ENCODE measurements at places on chromosomes 1 and 21.

GRCh38 chr1:227845147-227845458 lies 29.6 kb downstream of the PRSS38 start:
- no peak for DNase-seq

DNA sequence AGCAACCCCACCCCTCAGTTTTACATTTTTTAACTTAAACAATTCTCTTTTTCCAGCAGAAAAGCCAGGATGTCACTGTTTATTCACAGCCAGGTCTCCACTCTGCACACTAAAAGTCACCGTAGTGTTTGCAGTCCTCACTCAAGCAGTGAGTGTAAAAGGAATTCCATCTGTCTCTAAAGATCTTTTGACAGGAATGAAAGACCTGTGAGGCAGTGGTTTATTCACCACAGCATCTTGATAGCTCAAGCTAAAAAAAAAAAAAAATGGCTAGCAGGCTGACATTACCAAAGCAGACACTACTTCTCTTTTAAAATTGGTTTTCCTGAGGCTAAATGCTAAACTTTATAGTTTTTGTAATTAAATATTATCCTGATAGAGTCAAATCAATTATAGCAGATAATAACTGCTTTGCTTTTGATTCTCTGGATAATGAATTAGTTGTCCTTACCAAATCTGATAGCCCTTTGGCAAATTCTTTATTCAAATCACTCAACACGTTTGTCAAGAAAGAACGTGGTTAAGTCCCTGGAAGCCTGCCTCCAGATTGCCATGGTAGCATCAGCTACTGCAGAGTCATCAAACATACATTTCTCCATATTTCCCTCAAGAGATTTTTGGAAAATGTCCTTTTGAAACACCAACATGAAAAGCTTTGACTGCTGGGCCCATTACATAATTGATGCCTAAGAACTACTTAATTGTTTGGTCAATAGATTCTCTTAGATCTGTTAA lies 22.2 kb upstream of the SLC5A9 start:
- DNase-seq, result no peak

- DNase-seq, result no peak
These were observed 140.5 kb downstream of the RHOU start for GRCh38 chr1:228875741-228876140.

DNA sequence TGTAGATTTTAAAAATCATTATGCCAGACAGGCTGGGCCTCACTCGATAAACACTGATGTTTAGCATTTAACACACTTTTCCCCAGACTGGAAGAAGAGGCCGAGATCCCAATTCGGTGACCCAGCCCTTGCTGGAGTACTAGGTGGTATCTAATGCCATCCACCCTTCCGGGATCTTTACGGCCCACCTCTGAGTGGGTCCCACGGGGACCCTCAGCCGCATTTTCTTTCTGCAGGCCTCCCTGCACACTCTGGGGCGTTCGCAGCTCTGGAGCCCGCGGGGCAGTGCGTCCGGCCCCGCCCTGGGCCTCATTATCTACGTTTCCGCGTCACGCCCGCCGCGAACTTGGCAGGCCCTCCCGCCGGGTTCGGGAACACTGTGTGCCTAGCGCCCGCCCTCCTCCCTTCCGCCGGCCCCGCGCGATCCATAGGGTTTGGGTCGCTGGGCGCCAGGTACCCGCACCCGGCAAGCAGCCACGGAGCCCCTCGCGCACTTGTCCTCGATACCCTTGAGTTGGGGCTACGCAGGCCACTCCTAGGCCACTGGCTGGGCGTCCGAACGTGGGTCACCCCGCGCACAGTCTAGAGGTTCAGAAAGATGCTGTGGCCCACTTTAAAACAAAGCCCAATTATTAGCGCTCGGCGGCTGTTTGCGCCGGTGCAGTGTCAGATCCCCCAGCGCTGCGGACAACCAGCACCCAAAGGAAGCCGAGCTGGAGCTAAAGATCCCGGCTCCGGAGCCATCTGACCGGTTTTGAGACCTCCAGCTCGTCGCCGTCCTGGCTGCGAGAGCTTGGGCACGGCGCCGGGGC lies 950 bp upstream of the EVA1C start:
- DNase-seq, result peak; percentile 39

- no peak for DNase-seq
These were observed 147.2 kb downstream of the PEX14 start for GRCh38 chr1:10621906-10622305.

GRCh38 chr1:208528578-208529240 lies 284.5 kb upstream of the PLXNA2 start:
- DNase-seq, result no peak

DNA sequence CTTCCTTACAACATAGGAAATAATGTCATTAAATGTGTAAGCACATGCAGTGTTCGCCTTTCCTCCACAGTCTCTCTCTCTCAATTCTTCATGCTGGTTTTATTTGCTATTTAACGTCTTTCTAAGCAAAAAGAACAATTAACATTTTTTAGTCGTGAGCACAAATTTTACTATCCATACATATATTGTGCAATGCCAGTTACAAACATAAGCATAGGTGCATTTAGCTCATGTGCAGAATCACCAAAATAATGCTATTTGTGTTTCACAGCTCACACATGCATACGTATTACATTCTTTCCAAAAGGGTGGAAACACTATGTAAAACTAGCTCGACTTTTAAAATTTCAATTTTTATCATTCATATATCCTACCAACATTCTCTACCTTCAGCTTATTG lies 52.1 kb downstream of the MROH9 start:
- DNase-seq, result no peak

- DNase-seq, result no peak
These were observed 1518.9 kb upstream of the B3GALT2 start for GRCh38 chr1:194705123-194705854.

- no peak for DNase-seq
These were observed 13.7 kb upstream of the RPL5 start for GRCh38 chr1:92817986-92818764.

DNA sequence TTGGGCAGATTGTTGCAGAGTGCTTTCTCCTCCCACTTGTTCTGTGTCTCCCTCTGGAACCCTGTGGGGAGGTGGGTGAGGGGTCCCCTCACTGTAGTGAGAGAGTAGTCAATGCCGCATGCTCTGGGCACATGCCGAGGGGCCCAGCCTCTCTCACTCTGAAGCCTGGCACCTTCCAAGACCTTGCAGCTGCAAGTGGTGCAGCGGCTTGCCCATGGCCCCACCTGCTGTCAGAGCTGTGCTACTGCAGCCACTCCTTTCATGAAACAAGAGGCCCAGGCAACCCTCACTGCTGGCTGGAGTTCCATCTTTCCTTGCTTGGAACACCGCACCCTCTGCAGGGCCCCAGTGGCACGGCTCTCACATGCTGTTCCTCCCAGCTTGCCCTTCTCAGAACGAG lies 58.4 kb upstream of the COL6A1 start:
- peak; percentile 68 for DNase-seq

DNA sequence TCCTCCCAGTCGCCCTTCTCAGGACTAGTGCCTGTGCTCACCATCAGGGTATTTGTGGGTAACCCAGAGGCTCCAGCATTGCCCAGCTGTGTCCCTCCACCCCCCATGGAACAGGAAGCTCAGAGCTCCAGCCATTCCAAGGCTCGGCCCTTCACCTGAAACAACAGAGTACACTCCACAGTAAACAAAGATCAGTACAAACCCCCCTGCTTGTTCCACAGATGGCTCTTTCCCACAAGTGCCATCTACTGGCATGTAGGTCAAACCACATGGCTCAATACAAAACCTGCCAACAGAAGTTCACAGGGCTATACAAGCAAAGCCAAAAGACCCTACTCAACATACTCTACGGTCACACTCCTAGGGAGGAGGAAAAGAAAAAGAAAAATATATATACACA lies 258.7 kb downstream of the AGBL4 start:
- no peak for DNase-seq

DNA sequence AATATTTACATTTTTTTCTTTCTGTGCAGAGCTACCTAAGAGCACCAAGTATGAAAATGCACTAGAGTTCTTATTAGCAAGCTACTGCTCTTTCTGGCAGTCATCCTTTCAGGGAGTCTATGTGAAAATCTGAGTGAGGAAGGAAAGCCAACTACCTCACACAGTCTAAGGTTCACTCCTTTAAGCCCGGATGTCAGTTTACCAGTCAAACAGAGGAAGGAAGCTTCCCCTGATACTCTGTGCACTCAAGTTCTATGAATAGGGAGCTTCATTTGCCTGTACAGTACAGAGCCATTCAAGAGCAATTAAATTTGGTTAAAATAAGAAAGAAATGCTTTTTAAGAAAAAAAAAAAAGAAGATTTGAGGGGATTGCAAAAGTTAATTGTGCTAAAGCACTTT lies 6.9 kb downstream of the COL11A1 start:
- no peak for DNase-seq

GRCh38 chr1:31723828-31724359 lies 20.1 kb upstream of the COL16A1 start:
- peak; percentile 36 for DNase-seq

- no peak for DNase-seq
These were observed 77.7 kb upstream of the TMEM51 start for GRCh38 chr1:15075817-15076216.

DNA sequence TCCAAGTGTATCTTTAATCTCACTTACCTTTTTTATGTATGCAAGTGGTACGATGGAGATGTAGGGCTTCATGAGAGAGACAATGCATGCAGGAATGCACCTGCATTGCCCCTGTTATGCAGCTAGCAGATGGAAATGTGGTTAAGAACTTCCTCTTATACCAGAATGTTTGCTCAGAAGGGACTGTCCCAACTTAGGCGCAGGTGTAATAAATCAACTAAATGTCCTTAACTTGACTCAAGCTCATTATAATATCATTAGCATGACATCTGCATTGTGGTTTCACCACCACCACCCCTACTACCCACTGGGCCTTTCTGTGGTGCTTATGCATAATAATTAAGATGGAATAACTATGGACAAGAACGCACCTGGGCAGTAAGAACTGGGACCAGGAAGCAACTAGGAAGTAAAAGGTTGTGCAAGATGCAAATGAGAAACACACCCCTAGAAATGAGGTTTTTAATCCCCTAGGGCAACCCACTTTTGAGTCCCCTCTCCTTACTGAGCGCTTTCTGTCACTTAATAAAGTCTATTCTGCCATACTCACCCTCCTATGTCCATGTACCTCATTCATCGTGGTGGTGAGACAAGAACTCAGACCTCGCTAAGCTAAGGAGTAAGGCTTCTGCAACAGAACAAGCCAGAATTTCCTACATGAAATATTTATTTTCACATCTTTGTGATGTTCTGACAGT lies 1103.3 kb upstream of the B3GALT2 start:
- DNase-seq, result peak; percentile 22

GRCh38 chr1:209647156-209647555 lies 5.1 kb downstream of the LAMB3 start:
- no peak for DNase-seq

GRCh38 chr1:167815650-167816049 lies 93.9 kb downstream of the MPZL1 start:
- no peak for DNase-seq

GRCh38 chr1:15788624-15789301 lies 18.7 kb downstream of the UQCRHL start:
- no peak for DNase-seq

- no peak for DNase-seq
These were observed 13.4 kb downstream of the PTPN14 start for GRCh38 chr1:214537872-214538473.

- no peak for DNase-seq
These were observed 10.8 kb upstream of the SHISA4 start for GRCh38 chr1:201877877-201878401.

DNA sequence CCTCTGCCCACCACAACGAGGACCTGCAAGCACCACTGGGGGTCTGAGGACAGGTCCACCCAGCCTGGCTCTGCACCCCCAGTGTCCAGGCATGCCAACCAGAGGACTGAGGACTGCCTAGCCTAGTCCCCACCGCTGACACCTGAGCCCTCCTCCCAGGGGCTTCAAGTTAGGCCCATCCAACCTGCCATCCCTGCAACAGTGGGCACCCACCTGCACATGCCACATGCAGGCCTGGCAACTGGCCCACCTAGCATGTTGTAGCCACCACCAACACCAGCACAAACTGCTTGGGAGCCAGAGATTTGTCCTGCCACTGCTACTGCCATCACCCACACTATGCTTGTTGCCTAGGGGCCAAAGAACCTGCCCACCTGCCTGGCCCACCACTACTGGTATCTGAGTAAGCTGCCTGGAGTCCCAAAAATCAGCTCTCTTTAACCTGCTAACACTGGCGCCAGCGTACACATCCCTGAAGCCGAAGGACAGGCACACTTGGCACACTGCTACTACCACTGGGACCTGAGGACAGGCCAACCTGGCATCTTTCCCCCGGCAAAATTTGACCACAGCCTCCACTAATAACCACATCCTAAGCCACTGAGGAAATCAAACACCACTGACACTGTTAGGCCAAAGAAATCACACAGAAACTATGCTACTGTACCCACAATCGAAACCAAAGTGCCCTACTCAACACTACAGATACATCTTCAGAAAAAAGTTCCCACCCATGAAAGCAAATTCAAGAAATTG lies 61.5 kb downstream of the PSMG1 start:
- no peak for DNase-seq

GRCh38 chr21:26043891-26044290 lies 126.7 kb downstream of the APP start:
- no peak for DNase-seq

DNA sequence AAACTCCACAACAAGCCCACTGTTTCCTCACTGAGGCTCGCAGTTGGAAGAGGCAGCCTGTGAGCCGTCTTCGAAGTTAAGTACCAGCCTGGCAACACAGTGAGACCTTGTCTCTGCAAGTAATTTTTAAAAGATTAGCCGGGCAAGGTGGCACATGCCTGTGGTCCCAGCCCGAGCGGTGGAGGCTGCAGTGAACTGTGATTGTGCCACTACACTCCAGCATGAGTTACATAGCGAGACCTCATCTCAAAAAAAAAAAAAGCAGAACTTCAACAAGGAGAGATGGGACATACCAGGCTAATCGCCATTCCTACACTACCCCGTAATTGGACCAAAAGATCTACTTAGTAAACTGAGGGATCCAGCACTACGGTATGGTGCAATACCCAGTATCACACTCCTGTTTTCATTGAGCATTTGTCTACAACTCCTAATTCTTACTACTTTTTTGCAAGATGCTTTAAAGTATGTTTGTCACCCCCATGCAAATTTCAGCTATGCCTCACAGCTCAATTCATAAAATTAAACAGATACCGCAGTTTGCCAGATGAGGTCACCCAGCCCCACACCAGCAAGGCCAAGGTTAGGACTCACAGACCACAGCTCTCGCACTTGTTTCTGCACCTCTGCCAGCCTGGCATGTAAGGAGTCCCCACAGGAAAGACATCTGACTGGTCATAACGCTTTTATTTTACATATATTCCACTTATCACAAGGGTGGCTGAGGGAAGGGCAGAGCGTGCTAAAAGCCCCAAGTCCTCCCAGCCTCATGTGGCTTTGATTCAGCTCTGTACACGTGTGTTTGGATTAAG lies 21.0 kb downstream of the SDE2 start:
- no peak for DNase-seq

GRCh38 chr1:107879927-107880326 lies 85.1 kb downstream of the VAV3 start:
- DNase-seq, result no peak

DNA sequence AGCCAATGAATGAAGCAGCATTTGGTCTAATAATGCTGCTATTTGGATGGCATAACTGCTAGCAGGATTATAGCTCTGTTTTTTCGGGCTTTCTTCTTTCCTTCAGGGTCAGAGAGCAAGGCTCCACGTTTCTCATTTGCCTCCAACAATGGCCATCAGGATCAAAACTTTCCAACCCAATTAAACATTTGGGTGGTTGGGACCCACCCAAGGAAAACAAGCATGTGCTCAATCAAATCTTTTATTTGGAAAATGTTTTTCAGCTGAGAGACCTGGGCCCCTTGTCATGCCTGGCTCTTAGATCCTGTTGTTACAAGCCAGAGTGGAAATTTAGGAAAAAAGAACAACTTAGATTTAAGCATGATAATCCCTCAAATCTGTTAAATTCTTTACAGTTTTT lies 373.1 kb upstream of the USP24 start:
- DNase-seq, result no peak

Data from T-helper 17 cell (primary cell).